LoVo (cell line): ENCODE measurements at places on chromosomes 1 and 21.

- DNase-seq, result no peak
Observed at GRCh38 chr1:187390215-187390818, 561.6 kb downstream of the PLA2G4A start.

DNA sequence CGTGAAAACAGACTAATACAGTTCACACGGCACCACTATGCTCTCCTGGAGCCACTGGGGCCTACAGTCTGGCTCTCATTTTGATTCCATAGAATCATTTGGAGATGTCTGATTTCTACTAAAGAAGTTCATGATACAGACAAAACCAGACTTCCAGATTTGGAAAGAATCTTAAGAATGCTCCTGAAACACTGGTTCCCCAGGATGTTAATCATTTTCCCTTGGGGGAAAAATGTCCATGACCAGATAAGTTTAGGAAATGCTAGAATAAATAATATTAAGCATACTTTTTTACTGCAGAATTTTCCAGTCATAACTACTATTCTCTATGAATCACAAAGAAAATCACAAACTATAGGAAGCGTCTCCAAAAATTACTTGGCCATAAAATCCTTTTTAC lies 63.0 kb upstream of the RGS7 start:
- DNase-seq, result no peak

DNA sequence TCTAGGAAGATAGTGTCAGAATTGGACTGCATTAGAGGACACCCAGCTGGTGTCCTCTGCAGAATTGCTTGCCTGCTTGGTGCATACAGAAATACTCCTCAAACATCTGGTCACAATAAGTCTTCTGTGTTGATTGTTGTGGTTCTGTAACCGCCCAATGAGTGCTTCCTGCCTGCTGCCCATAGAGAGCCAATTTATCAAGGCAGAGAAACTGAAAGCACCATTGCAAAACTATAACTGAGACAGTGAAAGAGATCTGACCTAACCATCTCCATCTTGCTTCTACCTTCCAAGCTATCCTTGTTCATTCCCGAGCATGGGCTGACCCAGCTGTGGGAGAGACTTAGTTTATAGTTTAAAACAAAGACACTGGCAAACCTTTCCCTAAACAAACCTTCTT lies 462.4 kb upstream of the RGS18 start:
- DNase-seq, result no peak

DNA sequence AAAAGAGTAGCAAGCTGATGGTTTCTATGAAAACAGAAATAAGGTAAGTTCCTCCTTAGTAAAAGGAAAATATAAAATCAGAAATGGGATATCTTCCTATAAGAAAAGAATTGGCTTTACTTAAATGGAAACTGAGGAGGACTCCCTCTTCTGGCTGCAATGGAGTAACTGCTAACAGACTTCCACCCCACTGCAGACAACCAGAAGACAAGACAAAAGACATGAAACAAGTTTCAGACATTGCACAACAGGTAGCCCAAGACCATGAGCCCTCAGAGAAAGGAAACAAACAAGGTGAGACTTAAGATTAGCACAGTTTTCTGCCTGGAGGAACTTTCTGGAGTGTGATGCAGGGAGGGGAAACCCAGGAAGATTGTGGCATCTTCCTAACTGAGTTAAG lies 17.0 kb upstream of the OLFML2B start:
- DNase-seq, result no peak

- no peak for DNase-seq
Observed at GRCh38 chr1:13751985-13752384, 52.0 kb downstream of the PRDM2 start.

DNA sequence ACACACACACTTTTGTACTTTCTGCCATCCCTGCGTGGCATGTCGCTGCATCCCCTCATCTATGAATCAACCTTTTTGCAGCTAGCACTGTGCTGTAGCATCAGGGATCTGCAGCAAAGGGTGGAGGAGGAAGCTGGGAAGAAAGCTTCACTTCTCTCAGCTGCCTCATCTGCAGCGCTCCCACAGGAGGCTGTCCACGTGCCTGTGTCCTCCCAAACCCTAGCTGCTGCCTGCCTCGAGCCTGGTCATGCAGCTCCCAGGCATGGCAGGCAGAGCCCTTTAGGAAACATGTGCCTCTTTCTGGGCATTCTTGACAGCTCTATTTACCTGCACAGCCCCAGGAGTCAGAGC lies 262.1 kb upstream of the SGIP1 start:
- peak; percentile 38 for DNase-seq

- no peak for DNase-seq
Observed at GRCh38 chr1:36582066-36582755, 99.5 kb upstream of the CSF3R start.

DNA sequence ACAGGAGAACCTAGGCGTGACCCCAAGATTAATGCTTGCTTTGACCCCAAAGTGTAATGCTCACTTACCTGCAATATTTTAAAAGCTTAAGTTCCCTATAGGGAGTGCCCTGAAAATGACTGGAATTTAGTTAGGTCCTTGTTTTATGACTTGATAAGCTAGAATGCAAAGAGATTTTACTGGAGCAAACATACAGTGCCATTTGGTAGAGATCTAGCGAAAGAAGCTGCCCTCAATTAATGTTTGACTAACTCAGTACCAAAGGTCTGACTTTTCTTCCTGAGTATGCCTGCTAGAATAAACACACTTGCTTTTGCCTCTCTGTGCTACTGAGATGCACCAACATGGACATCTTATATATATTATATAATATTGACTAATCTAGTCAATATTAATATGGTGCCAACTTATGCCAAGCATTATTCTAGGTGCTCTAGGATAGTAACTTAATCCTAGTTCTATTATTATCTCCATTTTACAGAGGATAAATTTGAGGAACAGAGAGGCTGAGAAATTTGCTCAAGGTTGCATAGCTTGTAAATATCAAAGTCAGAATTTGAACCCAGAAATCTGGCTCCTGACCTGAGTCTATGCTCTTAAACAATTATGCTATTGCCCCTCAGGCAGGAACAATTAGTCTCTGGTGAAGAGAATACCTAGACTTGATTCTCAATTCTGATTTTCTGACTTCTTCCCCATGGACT lies 18.2 kb downstream of the S100A10 start:
- DNase-seq, result peak; percentile 84

GRCh38 chr1:8276173-8276914 lies 41.6 kb upstream of the SLC45A1 start:
- no peak for DNase-seq

GRCh38 chr1:118073648-118074435 lies 111.2 kb downstream of the SPAG17 start:
- no peak for DNase-seq

- DNase-seq, result no peak
Observed at GRCh38 chr1:94553323-94553730, 11.8 kb upstream of the F3 start.

- no peak for DNase-seq
Observed at GRCh38 chr1:185054365-185055060, 9.2 kb downstream of the RNF2 start.

DNA sequence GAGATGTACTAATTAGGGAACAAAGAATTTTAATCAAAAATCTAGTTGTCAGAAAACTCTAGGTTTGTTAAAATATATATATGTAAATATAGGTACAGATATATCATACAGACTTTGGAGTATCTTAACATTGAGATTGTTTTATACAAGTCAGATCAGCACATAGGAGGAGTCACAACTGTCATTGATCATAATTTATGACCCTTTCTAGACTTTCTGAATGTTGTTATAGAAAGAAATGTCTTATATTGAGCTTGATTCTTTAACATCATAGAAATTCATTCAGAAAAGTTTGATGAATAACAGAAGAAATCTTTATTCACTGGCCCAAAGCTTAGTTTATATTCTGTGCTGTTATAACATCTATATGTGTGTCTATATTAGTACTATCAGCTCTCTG lies 185.8 kb downstream of the SDCCAG8 start:
- no peak for DNase-seq

DNA sequence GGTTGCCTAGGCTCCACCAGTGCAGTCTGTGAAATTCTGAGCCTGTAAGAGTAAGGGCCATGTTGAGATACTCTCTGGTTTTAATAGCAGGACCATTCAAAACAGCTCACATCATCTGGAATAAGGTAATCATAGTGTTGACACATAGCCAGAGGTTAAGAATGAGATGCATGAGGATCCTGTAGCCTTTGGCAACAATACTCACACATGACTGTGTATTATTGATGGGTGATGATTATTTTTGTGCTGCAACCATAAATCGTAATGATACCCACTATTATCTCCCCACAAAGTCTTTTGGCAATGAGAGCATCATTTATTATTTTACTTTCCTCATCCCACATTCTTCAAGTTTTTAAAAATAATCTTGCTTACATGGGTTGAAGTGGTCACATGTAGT lies 35.5 kb downstream of the KCNK2 start:
- no peak for DNase-seq

GRCh38 chr1:173509797-173510196 lies 32.7 kb downstream of the PRDX6 start:
- no peak for DNase-seq

- DNase-seq, result no peak
Observed at GRCh38 chr1:19138958-19139581, 71.0 kb downstream of the UBR4 start.

DNA sequence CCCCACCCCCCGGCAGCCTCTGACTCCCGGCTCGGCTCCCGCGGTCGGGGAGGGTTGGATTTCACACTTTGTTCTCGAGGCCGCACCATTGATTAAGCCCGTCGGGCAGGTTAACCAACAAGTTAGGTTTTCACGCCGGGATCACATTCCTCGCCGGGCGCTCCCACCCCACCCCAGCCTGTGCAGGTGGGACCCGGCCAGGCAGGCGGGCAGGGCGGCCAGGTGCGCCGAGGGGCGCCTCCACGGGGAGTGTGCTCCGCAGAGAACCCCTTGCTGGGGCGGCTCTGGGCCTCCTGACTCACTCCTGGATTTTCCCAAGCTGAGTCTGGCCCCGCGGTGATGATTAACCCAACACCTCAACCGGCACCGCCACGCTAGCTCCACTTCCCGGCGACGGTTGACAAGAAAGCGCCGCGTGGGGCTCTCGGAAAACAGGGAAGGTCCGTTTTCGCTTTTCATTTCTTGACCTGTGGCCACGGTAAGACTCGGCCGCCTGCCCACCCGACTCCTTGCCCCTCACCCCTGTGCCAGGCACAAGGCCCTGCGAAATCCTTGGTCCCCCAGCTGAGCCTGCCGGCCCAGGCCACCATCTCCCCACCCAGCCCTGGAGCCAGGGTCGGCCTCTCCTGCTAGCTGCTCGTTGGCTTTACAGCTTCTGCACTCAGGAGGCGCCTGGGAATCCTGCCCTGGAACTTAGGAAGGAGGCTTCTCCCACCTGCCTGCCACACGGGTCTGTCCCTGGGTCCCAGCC lies 8.8 kb upstream of the TTLL10 start:
- peak; percentile 70 for DNase-seq

- no peak for DNase-seq
Observed at GRCh38 chr1:15399710-15400109, 10.0 kb upstream of the EFHD2 start.

- no peak for DNase-seq
Observed at GRCh38 chr1:159978107-159978398, 24.0 kb upstream of the SLAMF9 start.

DNA sequence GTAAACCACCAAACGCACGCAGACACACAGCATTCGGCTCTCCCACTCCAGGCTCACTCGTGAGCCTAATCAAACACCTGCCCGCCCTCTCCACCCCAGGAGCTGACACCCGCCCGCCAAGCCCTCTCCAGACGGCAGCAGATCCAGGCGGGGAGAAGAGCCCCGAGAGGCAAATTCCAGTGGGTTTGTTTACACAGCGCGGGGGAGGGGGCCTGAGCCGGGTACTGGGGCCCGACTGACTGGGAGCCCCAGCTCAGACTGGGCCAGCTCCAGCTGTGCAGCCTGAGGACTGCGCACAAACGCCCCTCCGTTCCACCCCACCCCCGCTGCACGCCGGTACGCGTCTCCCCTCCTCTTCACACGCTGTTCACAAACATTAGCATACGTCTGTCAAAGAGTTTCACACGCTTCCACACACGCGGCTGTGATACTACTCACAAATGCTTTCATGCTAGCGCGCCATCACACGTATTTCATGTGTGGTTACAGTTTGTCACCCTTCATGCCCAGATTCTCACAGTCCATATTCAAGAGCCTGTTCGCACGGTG lies 1.0 kb upstream of the EFNA1 start:
- DNase-seq, result peak; percentile 19

DNA sequence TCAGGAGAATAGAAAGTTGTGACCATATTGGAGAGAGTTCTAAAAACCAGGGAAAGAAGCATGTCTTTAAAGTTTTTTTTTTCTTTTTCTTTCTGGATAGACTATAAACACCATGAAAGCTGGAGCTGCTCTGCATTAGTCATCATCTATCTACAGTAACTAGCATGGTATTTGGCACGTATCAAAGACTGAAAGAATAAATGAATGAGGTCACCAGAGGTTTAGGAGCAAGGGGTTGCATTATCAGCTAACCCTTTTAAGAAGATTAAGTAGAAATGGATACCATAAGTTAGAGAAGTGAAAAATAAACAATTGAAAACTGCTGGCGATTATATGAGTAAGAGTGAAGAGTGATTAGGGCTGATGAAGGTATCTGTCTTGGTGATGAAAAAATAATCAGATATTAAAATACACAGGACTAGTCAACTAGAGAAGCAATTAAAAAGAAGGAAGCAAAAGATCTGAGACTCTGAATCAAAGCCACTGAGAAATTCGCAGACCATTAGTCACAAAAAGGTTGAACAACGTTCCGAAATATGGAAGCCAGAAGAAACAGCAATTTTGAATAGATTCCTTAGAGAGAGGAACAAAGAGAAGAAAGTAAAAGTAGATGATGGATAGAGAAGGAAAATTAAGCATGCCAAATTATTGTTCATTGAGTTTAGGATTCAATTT lies 536.4 kb downstream of the DPYD start:
- no peak for DNase-seq

- no peak for DNase-seq
Observed at GRCh38 chr1:65214340-65215027, 66.5 kb downstream of the AK4 start.

- no peak for DNase-seq
Observed at GRCh38 chr1:25945761-25946160, 39.5 kb upstream of the STMN1 start.

GRCh38 chr1:64963466-64963865 lies 2.9 kb downstream of the JAK1 start:
- DNase-seq, result no peak

GRCh38 chr1:104406728-104407127 lies 657.0 kb downstream of the AMY1C start:
- DNase-seq, result no peak

DNA sequence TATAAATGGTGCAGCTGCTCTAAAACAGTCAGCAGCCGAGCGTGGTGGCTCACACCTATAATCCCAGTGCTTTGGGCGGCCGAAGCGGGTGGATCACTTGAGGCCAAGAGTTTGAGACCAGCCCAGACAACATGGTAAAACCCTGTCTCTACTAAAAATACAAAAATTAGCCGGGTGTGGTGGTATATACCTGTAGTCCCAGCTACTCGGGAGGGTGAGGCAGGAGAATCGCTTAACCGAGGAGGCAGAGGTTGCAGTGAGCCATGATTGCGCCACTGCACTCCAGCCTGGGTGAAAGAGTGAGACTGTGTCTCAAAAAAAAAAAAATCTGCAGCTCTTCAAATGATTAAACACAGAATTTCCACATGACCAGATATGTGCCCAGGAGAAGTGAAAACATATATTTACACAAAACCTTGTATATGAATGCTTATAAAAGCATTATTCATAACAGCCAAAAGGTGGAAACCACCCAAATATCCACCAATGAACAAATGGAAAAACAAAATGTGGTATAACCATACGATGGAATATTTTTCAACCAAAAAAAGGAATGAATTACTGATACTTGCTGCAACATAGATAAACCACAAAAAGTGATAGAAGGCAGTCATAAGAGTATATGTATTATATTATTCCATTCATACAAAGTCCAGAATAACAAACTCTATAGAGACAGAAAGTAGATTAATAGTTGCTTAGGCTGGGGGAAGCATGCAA lies 14.1 kb downstream of the EPS15 start:
- no peak for DNase-seq
